ENCODE measurements at places on chromosomes 2 and 18.
A peak's percentile ranks its signal among the peaks of the same experiment; 100 is the strongest.

- peak; percentile 32 for DNase-seq
Measured at GRCh38 chr2:881204-881918, 69.3 kb upstream of the SNTG2 start.

DNA sequence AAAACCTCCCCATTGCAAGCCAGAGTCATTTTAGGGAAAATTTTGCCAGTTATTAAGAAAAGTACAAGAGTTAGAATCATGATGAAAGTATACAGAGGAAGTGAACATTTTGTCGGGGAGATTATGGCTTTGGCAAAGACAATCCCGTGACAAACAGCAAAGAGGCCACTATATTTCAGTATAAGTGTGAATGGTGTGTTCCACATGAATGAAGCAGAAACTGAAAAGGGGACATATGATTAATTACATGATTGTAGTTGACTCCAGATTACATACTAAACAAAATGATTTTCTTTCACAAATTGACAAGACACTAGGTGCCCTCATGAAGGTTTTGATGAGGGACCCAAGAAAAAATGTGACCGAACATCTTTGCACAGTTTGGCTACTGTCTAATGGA is 42.0 kb downstream of the SP140 start:
- no peak for DNase-seq

GRCh38 chr2:25042321-25043240 is 705 bp downstream of the EFR3B start:
- peak; percentile 33 for DNase-seq

DNA sequence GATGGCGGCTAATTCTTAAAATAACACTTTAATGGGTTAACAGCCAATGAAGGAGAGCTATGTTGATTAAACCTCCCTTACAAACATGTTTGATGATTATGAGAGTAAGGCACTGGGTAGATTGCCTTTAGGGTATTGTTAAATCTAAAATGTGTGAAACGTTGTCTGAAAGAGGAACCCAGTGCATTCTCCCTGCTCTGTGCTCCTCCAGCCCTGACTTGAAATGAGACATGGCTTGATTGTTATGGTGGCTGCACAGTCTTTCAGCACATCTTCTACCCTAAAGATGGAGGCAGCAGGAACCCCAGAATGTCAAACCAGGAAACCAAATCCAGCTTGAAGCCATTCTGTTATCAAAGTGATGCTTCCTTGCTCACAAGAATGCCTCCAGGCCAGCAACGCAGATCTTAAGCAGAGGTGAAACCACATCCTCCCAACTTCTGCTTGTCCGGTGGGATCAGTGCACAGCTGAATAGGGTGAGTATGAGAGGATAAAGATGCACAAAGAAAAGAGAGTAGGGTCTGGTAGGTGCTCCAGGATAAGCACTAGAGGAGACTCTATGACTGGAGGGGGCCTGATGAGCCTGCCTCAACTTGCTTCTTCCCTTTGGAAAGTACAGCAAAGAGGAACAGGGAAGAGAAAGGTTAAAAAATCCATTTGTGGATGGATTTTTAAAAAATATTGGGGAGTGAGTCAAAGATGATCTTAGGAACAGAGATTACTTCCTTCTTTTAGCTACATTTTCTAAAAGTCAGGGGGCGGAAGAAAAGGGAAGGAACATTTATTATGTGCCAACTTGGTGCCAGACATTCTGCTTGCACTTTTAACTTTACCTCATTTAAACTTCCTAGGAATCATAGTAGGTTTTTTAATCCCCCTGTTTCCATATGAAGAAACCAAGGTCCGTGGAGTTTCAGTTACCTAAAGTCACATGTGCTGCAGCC is 523.0 kb downstream of the TXNL1 start:
- DNase-seq = no peak

GRCh38 chr2:160574468-160575140 is 81.0 kb upstream of the RBMS1 start:
- DNase-seq = no peak

DNA sequence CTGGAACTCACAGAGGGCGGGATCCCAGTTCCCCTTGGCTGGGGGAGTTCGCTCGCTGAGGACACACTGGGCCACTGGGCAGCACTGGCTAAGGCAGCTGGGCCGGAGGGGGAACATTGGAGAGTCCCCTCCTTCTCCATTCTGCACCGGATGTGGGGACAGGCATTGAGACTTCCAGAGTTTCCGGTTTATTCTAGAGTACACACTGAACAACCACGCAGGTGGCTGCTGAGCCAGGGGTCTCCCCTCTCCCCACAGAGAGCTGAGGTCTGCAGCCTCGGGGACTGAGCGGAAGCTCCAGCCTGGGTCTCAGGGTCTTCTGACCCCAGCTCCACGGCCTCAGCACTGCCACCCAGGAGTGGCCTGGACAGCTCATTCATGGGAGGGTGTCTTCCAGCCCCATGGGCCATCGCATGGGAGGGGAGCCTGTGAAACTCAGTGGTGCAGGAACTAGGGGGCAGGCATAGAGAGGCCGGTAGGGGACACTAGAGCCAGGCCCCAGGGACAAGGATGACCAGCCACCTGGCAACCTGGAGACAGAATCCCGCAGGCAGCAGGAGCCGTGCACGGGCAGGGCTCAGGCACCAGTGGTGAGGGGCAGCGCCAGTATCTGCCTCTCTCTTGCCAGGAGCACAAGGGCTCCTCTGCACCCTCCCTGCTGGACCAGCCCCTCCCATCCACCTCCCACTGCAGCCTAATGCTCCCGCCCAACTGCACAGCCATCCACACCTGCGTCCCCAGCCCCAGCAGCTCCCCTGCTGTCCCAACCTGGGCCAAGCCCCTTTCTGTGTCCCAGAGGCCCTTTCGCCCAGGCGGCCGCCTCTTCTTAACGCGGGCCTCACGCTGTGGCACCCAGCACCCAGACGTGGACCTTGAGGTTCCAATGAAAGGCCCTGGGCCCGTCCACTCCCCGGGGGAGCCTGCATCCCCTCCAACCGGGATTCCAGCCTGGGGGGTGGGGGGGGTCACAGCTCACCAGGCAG is 45.1 kb upstream of the GPC1 start:
- no peak for DNase-seq

- DNase-seq = no peak
Measured at GRCh38 chr2:236393101-236393500, 128.9 kb upstream of the ASB18 start.

DNA sequence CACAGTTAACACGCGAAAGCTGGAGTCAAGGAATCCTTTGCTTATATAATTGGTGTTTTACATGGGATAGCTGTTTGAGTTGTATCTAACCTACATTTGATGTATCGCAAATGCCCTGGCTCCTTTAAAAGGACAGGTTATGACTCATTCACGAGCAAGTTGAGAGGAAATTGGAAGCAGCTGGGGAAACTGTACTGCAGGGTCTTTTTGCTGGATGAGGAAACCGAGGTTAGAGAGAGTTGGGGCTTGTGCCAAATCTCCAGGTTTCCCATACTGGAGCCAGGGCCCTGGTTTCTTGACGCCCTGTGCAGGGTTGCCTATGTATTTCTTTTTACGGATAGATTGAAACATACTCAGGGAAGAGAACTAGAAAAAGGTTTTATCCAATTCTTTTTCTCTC is 60.0 kb upstream of the SPTBN1 start:
- no peak for DNase-seq

DNA sequence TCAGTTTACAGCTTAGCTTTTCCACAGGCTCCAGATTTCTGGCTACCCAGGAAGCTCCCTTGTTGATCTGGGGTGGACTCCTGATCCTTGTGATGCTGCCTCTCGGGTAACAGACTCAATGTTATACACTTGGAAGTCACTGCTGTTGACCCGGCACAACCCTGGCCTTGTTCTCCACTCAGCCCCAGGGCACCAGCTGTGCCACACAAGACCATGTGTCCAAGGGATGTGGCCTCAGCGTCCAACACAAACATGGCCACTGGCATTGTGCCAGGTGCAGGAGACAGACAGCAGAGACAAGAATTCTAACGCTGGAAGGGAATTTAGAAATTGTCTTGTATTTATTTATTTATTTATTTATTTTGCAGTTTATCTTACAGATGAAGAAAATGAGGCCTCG is 39.0 kb upstream of the PPP4R1 start:
- DNase-seq = no peak

DNA sequence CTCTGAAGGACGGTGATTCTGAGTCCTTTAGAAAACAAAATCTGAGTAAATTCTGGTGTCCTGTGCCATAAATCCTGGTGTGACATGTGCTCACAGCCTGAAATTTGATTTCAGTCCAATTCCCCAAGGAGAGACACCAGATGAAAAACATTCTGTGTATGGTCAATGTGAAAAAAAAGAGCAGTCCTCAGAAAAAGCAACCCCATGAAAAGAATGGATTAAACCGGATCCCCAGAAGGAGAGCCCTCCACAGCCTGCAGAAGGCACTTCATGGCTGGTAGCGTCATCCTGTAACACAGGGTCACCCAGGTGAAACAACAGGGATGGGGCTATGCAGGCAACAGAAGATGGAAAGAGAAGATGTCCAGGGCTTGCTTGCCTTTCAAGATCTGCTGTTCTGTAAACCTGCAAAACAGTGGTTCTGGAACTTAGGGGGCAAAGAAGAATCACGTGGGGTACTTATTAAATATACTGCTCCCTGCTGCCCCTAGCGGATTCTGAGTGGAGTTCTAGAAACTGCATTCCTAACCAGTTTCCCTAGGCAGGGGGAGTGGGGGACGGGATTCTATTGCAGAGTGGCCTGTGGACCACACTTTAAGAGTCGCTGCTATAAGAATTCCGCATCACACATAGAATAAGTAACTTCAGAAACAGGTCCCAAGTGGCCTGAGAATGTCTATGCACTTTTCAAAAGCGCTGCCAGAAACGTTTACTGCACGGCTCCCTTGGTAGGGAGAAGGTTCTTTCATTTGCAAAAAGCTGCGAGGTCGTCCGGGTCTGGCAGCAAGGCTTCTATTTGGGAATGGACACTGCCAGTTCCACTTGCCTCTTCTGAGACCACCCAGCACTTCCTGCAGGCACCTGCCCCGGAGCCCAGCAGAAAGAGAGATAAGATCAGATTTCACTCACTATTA is 118.9 kb upstream of the ARL5A start:
- peak; percentile 52 for DNase-seq

GRCh38 chr2:64643838-64644457 is 9.8 kb downstream of the SERTAD2 start:
- no peak for DNase-seq

DNA sequence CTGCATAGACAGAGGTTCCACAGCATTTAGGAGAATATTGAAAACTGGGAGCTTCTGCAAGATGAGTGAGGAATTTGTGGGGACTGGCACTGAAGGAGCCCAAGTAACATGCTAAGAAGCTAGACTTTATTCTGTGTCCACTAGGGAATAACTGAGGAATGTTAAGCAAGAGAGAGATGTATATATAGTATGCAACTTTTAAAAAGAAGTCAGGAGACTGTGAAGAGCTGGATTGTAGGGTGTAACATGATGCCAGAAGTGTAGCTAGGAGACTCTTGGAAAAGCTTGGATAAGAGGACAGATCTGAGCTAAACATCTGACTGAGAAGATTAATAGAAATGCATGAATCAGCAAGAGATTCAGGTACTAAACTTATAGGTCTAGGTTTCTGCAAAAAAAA is 270.6 kb upstream of the MMADHC start:
- no peak for DNase-seq

GRCh38 chr2:61288070-61288841 is 126.3 kb downstream of the C2orf74 start:
- DNase-seq = no peak

GRCh38 chr2:48197618-48198017 is 291.3 kb upstream of the FBXO11 start:
- no peak for DNase-seq

DNA sequence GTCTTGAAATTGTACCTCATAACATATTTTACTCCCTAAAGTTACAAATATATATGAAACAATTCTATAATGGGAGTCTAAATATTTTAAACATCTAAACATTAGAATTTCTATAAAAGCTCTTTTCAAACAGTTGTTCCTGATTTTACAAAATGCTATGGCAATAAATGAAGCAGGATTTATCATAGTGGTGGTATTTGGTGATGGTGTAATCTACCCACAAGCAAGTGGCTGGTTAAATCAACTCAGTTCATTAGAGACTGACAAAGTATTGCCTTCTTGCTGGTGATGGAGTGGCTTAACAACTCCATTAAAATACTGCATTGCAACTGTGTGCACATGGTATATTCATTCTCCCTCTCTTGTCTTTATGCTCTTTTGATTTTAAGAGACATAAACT is 138.9 kb downstream of the PMAIP1 start:
- DNase-seq = no peak

DNA sequence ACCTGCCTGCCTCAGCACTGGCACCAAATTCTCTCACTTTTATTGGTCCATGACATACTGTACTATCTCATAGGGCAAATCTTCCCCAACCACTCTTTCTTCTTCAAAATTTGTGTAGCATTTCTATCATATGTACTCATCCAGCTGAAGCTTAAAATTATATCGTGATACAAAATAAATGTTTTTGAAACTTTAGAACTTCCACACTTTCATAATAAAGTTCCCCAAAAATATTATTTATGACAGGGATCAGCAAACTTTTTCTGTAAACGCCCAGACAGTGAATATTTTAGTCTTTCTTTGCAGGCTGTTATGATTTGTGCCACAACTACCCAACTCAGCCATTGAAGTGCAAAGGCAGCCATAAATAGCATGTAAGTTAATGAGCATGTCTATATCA is 76.2 kb upstream of the POU3F3 start:
- no peak for DNase-seq

DNA sequence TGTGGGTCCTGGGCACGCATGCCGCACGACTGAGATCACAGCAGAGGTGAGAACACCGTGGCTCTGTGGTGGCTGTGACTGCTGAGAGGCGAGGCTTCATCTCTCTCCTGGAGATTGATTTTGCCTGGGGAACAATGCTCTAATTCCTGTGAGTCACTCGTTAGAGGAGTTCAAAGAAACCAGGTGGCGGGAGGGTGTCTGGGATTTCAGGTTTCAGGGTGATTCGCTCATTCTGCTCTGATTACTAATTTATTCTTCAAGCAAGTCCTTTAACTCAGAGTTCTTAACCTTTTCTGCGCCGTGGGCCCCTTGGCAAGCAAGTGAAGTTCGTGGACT is 56.3 kb downstream of the GLI2 start:
- DNase-seq = no peak

DNA sequence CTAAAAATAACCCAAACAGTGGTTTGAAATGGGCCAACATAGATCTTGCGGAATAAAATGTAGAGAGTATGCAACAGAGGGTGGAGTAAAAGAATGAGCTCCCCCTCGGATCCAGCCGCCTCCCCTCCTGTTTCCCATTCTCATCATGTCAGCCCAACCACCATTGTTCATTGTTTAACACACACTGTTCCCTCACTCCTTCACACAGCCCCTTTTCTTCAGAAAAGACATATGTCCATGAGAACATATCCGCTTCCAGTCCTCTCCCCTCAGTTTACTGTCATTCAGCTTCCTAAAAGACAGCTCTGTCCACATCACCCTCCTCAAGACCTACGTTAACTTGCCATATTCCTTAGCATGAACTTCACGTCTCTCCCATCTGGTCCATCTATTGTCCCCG is 62.9 kb upstream of the SERTAD2 start:
- DNase-seq = no peak
